ENCODE measurements at places on chromosomes 4 and X.

DNA sequence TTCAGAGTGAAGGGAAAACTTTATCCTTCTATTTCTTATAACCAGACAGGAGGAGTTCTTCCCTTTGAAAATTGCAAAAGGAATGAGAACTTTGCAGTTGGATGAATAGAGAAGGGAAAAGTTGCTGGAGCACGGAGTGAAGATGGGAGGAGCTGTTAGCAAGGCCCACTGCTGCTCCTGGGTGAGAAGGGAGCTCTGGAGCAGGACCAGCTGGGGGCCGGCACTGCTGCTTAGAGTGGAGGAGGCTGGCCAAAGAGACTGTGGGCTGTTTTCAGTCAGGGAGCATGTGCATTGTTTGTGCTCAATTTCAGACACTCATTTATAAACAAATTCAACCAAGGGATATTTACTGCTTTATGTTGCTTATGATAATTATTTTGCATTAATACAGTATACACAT lies 164.2 kb downstream of the STIM2 start:
- DNase-seq: no peak

GRCh38 chr4:129358571-129358970 lies 262.6 kb downstream of the C4orf33 start:
- no peak for DNase-seq

DNA sequence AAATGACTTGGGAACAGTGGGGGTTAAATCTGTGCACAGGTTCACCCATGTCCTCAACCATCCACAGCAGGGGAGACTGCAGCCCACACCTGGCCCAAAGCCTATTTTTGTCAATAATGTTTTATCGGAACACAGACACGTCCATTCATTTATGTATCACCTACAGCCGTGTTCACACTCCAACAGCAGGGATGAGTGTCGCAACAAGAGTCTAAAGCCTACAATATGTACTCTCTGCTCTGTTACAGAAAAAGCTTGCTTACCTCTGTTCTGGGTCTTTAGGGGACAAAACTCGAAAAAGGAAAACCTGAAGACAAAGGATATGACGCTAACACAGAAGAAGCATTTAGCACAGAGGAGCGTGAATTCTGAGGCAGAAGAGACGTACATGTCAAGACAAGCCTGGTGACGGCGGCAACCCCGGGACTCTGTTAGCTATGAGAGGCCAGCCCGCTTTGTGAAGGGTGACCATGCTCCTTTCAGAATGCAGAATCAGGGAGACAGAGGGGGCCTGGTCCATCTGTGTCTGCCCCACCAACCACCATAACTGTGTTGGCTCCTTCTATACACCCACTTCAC lies 45.5 kb downstream of the AFAP1 start:
- no peak for DNase-seq

DNA sequence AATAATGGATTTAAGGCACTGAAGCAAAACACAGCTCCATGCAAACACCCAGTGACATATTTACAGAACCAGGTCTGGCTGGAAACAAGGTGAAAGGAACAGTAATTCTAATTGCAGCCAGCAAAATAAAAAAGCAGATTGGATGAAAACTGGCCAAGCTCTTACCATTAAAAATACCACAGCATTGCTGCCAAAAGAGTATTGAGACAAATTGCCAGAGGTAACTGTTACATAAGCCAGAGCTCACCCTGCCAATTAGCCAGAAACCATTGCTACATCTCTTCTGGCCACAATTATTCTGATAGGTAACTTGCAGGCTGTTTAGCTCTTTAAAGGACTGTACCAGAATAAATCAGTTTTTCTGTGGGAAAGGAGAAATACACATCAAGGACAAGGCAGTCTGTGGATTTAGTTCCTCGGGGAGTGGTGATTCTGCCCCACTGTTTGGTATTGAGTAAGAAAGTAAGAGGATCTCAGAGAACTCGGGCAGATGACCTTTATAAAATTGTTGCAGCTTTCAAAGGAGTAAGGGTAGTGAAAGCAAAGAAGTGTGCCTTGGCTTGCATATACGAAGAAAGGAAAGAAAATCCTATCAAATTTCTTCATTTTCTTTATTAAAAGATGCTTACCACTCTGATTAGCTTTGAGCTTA lies 369.5 kb downstream of the PPP3CA start:
- DNase-seq: no peak

GRCh38 chr4:153227469-153228075 lies 23.3 kb downstream of the TRIM2 start:
- no peak for DNase-seq

GRCh38 chr4:55921093-55921492 lies 27.7 kb upstream of the CEP135 start:
- DNase-seq: no peak

GRCh38 chr4:45183905-45184304 lies 457.5 kb upstream of the GNPDA2 start:
- no peak for DNase-seq

GRCh38 chr4:181331214-181331613 lies 912.0 kb upstream of the TENM3 start:
- no peak for DNase-seq

DNA sequence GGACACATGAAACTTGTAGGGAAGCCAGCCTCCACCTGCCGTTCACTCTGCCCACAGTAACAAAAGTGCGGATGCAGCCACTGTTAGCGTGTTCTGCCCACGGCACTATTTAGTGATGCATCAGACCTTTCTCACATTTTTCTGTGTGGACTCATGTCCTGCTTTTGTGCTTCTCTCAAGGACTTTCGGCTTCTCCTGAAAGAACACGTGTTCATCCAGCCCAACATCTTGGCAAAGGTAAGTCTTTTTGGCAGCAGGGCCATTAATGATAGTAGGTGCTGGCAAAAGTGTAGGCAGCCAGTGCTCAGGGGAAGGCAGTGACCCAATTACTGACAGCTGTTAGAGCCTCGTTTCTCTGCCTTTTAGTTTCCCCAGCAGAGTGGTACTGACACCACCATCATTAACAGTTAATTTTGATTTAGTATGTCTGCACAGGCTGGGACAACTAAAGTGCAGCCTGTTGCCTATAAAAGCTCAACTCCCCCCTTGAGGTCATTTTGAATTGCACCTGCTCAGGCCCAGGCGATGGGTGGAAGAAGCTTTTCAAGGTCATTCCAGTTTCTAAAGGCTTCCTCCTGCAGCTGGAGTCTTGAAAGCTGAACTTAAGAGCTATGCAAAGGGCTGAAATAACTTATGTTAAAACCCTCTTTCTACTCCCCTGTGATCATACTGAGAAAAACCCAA lies 54.5 kb upstream of the HPSE start:
- DNase-seq: no peak

DNA sequence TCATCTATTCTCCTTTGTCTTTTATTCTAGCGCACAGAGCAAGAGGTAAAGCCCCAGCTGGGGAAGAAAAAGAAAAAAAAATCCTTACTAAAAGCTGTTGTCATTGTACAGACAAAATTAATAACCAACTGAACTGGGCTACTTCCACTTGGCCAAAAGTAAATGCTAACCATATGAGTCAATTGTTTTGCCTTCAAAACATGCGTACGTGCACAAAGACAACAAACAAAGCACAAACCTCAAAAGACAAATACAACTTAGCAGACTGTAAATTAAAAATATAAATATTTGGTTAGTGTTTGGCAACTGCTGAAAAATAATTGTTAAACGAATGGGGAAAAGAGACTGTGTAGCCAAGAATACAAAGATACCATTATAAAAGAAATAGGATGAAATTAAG lies 5.9 kb downstream of the EDA2R start:
- no peak for DNase-seq

DNA sequence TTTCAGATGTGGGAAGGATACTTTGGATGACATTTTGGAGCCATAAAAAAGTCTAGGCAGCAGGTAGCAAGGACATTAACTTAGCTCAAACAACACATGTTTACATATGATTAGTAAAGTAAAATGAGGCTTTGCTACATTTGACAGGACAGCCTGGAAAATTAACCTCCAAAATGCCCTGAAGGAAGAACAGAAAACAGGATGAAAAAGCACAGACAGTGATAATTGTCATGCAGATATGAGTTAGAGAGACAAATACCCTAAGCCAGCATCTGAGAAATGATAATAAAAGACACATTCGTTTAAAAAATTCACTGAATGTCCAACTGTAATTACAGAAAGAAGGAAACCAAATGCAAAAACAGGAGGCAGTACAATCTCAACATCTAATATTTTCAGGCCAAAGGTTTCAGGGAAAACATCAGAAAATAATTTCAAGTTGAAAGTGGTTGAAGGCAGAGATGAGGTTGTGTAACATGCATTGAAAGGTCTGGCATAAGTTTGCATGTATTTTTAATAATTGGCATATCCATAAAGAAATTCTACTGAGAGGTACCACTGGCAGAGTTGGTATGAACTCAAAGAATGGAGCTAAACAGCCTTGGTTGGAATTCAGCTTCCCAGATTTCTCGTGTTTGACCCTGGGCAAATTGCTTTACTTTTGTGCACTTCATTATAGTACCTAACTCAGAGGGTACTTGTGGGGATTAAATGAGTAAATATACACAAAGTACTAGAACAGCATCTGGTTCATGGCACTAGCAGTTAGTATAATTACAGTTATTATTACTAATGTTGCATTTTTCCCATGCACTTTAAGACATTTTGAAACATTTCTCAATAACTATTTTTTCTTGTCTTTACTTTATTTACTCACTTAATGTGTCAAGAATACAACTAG lies 54.4 kb upstream of the MAP9 start:
- no peak for DNase-seq

DNA sequence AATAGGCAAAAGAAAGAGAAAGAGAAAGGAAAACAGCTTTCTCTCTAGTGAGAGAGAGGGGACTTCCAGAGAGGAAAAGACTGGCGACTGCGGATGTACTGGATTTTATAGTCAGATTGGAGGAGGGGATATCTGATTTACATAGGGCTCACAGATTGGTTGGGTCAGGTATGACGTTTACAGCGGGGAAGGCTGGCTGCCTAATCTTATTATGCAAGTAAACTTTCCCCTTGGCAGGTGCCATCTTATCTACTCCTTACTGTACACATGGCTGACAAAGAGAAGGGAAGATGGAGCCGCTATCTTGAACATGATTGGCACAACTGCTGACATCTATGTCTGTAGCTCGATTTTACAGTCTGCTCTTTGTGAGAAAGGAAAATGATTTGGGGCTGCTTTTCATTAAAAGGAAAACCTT lies 25.4 kb downstream of the RBPJ start:
- peak; percentile 40 for DNase-seq

DNA sequence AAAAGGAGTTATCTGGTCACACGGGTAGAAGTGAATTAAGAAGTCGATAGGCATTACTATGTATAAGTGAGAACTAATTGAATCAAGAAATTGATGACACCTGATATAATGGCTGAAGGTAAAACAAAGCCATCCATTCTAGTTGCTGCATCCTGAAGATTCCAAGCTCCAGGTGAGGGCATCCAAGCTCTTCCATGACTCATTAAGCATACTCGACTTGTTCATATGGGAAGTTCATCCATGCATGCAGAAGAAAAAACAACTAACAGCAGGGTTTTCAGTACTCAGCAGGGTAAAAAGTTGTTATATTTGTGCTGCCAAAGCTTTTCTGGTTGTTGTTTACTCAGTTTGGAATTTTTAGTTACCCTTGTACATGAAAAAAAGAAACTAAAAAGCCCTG lies 508.0 kb upstream of the CXorf51A start:
- no peak for DNase-seq
